ENCODE measurements at places on chromosomes 11 and 22. TPM values are rescaled to one million over a fixed set of nuclear protein-coding genes. Genes with fewer than 3 reads are reported as not detected.

C22orf31 gene
- not detected for total RNA-seq

RAPSN gene
- not detected for total RNA-seq

FADS1 gene
- total RNA-seq: 58.0 TPM

TMA7B gene
- total RNA-seq: not detected

ROBO4 gene
- total RNA-seq: 7.9 TPM

HORMAD2 gene
- 0.27 TPM for total RNA-seq

GGT5 gene
- 2.3 TPM for total RNA-seq

PLAAT5 gene
- 1.9 TPM for total RNA-seq

CRYBB2 gene
- not detected for total RNA-seq

DEFB131B gene
- not detected for total RNA-seq

F2 gene
- 0.18 TPM for total RNA-seq

TNNT3 gene
- total RNA-seq: 0.64 TPM

SMC1B gene
- not detected for total RNA-seq

PYGM gene
- total RNA-seq: 1.1 TPM

PHOX2A gene
- total RNA-seq: not detected

INS gene
- total RNA-seq: not detected

SHISAL1 gene
- total RNA-seq: 14.6 TPM

CARNS1 gene
- total RNA-seq: 0.18 TPM

LRRC32 gene
- 3.6 TPM for total RNA-seq

HIKESHI gene
- total RNA-seq: 39.4 TPM

TIMM10 gene
- total RNA-seq: 20.4 TPM

APOBEC3B gene
- not detected for total RNA-seq

TRPM5 gene
- 0.27 TPM for total RNA-seq

FADS2 gene
- total RNA-seq: 88.6 TPM

SLC6A5 gene
- 10.9 TPM for total RNA-seq

OR4D5 gene
- not detected for total RNA-seq

C11orf97 gene
- not detected for total RNA-seq

PTGDR2 gene
- total RNA-seq: 0.73 TPM

PRDM11 gene
- total RNA-seq: 10.9 TPM

TTC12 gene
- total RNA-seq: 7.9 TPM

APOL2 gene
- 10.3 TPM for total RNA-seq

SULT4A1 gene
- 29.7 TPM for total RNA-seq

SF1 gene
- total RNA-seq: 108 TPM

OOSP4B gene
- not detected for total RNA-seq

MICAL3 gene
- total RNA-seq: 77.6 TPM

ADAMTS8 gene
- 1.5 TPM for total RNA-seq

PPM1F gene
- total RNA-seq: 25.5 TPM

GLB1L2 gene
- 2.8 TPM for total RNA-seq

MAJIN gene
- not detected for total RNA-seq

PLEKHB1 gene
- total RNA-seq: 7.4 TPM

SMTNL1 gene
- total RNA-seq: not detected

Data from cerebellum (tissue), 4 donors.